RPMI7951 (cell line): ENCODE measurements at places on chromosomes 1 and 21.
A peak's percentile ranks its signal among the peaks of the same experiment; 100 is the strongest.

- peak; percentile 61 for DNase-seq
Observed at GRCh38 chr1:41995441-41996130, 76.9 kb upstream of the HIVEP3 start.

GRCh38 chr1:153261281-153262069 lies 2.0 kb downstream of the LORICRIN start:
- peak; percentile 9 for DNase-seq

GRCh38 chr1:67653304-67653703 lies 31.7 kb upstream of the GADD45A start:
- DNase-seq, result no peak

- no peak for DNase-seq
Observed at GRCh38 chr1:202713110-202713509, 2.9 kb upstream of the SYT2 start.

DNA sequence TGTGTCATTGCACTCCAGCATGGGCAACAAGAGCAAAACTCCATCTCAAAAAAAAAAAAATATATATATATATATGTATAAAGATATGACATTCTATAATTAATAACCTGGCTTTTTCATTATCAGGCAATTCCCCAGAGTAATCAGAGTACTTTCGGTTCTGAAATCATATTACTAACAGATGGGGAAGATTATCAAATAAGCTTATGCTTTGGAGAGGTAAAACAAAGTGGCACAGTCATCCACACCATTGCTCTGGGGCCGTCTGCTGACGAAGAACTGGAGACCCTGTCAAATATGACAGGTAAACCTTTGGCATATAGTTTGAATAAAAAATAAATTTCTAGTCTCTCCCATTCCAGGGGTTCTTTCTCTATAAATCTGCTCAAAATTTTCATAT lies 58.5 kb upstream of the SH3GLB1 start:
- no peak for DNase-seq

GRCh38 chr1:57270927-57271698 lies 152.7 kb downstream of the DAB1 start:
- DNase-seq, result no peak

DNA sequence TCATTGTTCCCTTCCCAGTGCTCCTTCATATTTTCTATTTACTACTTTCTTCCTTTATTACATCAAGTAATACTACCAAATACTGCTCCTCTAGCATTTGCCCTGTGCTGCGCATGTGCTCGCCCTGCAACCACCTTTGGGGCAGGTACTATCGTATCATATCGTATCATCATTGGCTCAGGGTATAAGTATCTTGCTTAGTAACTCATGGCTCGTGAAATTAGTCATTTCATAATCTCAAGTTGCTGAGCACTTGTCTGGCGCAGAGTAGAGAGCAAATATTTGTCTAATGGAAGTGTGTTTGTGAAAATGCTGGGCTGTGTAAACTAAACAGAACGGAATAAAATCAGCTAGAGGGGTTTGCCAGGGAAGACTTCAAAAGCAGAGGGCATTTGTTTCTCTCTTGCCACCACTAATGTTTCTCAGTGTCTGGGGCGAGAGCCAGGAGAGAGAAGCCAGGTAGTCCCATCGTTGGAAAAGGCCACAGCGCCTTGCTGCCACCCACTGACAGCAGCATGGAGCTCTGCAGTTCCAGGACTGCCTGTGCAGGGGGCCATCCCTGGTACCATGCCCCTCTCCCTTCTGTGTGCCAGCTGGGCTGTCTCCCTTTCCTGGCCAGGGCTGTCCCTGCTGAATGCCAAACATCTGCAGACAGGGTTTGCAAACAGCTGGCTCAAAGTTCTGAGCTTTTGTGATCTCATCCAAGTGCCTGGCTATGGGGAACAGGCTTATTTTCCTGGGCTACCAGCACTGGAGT lies 20.0 kb upstream of the CPT2 start:
- DNase-seq, result no peak

DNA sequence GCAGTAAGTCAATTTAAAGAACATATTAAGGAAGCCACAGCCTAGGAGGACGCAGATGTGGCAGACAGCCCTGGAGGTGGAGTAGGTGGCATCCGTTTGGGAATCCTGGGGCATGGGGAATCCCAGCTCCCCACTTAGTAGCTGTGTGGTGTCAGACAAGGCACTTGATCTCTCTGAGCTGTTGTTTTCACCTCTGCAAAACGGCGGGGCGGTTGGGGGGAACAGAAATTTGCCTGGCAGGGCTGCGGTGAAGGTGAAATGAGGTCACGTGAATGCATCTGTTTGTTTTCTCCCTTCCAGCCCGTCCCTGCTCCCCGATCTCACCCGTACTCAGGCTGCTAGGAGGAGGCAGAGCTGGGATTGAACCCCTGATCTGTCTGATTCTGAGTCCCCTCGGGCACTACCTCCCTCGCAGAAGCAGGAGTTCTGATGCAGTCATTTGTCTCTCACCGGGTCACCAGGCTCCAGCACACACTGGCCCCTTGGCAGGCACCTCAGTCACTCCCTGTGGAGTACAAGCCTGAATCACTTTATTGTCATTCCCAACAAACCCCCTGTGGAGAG lies 2.2 kb upstream of the LAPTM5 start:
- no peak for DNase-seq

GRCh38 chr1:1136547-1137230 lies 20.8 kb upstream of the C1orf159 start:
- DNase-seq, result no peak

GRCh38 chr1:6800745-6801144 lies 15.5 kb downstream of the CAMTA1 start:
- no peak for DNase-seq

GRCh38 chr1:151287767-151288500 lies 5.8 kb downstream of the ZNF687 start:
- DNase-seq, result no peak

GRCh38 chr1:199044191-199044590 lies 405.4 kb downstream of the PTPRC start:
- DNase-seq, result peak; percentile 28

DNA sequence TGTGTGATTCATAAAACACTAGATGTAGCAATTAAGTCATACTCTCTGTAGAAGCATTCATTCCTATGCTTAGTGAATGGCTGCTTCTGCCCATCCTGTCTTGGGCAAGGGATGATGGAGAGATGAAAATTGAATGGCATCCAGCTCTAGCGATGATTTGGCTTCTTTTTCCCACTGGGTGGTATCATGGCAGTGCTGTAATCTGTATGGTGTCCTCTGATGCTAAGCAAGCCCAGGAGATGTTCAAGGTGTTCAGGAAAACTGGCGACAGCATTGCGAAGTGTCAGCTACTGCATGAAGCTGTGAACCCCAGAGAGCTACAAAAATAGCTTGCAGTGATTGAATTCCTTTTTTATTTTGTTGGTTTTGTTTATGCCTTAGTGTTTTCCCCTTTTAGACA lies 48.9 kb upstream of the LEPR start:
- DNase-seq, result no peak

- peak; percentile 29 for DNase-seq
Observed at GRCh38 chr21:31732597-31733550, 956 bp upstream of the SCAF4 start.

DNA sequence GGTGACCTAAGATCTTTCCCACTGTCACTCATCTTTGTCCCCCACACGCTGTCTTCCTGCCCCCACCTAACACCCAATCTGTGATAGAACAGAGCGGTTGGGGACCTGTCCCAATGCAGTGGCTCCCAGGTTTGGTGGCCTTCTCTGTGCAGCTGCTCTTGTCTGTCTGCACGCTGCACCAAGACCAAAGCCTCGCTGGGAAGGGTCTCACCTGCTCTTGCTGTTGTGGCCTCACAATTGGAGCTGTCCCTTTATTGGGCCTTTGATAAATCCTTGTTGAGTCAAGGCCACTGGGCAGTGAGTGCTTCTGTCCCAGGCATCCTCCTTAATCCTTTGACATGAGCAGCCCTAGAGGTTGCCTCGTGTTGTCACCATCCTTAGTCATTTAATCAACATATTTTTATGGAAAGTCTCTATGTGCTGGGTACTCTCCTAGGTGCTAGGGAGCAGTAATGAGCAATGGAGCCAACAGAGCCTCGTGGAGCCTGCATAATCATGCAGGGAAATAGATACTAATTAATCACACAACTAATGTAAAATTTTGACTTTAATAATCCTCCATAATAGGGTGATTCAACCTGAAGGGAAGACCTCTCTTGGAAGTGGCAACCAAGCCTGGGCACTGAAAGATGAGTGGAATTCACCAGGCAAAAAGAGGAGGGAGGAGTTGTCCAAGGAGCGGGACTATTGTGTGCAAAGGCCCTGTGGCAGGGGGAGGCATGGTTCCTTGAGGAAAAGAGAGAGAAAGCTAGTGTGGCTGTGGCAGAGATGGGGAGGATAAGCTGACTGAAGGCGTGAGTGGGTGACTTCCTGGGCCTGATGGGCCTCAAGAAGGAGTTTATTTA lies 57.6 kb downstream of the MAN1C1 start:
- DNase-seq, result no peak

DNA sequence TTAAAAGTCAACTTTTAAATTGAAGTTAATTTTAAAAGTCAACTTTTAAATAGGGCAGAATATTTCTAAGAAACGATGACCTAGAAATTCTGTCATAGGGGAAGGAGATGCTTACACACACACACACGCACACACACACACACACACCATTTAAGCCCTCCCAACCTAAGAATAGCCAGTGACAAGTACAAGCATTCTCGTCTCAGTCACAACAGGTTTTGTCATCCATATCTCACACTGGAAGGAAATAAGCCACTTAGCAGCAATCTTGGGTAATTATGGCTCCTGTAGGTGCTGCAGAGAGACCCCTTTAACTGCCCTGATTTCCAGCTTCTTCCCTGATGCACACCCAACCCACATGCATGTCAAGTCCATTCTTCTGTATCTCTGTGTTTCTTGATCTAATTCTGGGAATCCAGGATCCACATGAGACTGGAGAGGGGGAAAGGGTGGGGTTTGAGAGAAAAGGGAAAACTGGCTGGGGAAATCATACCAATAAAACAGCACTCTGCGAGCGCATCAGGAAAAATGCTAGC lies 338.1 kb downstream of the PAPPA2 start:
- DNase-seq, result no peak

DNA sequence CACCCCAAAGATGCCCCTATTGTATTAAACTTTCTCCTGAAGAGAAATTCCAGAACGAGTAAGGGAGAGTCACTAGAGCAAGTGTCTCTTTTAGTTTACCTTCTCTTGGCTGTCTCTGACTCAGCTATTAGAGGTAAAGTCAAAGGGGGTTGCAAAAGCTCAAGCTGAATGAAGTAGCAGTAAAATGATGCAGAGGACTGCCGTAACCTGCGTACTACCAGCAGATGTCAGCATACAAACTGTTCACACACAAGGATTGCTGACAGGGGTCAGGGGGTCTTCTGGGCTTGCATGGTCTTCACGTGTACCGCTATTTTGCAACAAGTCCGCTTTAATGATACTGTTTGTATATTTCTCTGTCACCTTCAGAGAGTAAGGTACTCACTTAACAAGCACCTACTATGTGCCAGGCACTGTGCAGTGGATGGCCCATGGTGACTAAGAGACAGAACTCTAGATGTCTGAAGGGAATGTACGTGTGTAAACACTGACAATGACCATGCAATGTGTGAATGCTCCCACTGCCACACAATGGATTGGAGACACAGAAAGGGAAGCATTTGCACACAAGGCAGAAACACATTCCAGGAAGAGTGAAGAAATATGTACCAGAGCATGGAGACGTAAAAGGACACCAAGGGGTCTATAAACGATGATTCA lies 34.9 kb downstream of the CHML start:
- DNase-seq, result no peak

GRCh38 chr1:55385402-55386018 lies 170.3 kb upstream of the USP24 start:
- no peak for DNase-seq

- DNase-seq, result peak; percentile 37
Observed at GRCh38 chr1:38038861-38039260, 7.7 kb downstream of the POU3F1 start.

DNA sequence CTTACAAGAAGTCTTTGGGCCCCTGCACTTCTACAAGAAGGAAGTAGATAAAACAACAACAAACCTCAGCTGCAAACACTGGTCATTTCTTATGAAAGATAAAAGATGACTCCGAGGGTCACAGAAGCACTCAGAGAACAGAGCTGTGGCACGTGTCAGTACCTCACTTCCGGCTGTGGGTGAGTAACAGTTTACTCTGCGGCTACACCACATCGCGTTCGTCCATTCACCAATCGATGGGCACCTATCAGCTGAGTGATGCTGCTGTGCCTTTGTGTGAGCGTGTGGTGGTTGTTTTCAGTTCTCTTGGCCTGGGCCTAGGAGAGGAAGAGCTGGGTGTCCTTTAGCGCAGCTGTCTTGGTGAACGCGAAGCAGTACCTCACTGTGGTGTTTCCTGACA lies 49.9 kb downstream of the COL6A1 start:
- no peak for DNase-seq

DNA sequence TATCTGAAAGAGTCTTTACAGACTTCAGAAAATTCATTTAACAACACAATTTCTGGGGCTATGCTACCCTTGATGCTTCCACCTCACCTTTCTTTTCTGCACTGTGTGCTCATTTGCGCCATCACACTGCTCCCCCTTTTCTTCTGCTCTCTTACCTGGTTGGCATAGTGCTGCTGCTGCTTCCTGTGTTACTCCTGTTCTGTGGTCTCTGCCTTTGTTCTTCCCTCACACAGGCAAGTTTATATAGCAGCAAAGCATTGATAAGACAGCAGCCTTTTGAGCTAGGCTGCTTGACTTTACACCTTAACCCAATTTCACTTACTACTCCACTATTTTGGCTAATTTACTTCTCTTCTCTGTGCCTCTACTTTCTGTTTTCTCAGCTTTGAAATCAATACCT lies 18.3 kb downstream of the SGIP1 start:
- DNase-seq, result no peak

DNA sequence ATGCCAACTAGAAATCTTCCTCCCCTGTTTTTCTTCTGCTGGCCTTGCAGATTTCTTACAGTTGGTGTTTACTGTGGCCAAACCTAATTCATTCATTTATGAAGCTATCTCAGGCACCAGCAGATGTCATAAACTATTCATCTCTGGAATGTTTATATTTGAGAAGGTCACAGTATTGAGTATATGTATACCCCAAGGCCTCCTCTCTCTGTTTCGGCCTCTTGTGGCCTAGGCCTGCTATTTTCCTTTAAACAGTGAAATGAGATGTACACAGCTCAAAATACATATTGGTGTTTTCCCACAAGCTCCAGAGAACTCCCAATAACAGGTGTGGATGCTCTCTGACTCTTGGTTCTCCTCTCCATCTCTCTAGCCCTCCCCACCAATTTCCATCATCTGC lies 520.7 kb upstream of the CAMK1G start:
- DNase-seq, result no peak

GRCh38 chr1:25439287-25439686 lies 8.6 kb downstream of the MACO1 start:
- DNase-seq, result no peak

GRCh38 chr1:37647281-37647680 lies 12.6 kb upstream of the RSPO1 start:
- DNase-seq, result no peak
